ENCODE measurements at places on chromosomes 12 and 14.

- DNase-seq: no peak
Observed at GRCh38 chr14:68819260-68819691, 26.4 kb upstream of the ZFP36L1 start.

DNA sequence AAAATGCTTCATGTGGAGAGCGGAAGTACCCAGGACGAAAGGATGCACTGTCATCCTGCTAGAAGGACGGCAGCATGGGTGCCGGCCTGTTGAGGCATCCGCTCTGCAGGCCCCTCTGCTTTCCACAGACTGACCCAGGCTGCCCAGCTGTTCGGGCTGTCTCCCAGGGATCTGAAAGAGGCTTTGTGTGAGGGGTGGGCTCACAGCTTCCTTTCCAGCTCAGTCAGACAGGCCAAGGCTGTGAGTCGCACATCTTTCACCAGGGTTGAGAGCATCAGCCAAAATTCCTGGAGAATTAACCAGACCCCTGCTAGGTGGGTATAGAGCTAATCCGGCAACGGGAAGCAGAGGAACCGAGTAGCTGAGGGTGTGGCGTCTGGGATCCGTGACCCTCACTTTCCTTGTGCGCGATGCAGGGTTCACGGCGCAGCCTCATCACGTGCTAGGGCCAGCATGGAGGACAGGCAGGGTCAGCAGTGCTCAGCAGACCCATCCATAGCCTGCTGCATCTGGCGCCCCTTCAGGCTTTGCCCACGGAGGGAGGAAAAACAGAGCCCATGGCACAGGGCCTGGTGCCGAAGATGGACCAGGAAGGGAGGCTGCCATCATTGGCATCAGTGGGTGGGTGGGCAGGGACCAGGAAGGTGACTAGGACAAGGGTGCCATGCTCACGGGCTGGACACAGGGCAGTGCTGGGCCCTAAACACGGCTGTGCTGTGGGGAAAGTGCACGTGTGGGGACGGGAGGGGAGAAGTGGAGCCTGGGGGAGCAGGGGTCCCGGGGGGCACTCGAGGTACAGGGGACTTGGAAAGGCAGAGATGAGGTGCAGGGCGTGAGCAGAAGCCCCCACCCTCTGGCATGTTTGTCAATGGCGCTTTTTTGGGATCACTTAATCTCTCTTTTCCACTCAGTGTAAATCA is 9.2 kb upstream of the SIVA1 start:
- peak; percentile 52 for DNase-seq

DNA sequence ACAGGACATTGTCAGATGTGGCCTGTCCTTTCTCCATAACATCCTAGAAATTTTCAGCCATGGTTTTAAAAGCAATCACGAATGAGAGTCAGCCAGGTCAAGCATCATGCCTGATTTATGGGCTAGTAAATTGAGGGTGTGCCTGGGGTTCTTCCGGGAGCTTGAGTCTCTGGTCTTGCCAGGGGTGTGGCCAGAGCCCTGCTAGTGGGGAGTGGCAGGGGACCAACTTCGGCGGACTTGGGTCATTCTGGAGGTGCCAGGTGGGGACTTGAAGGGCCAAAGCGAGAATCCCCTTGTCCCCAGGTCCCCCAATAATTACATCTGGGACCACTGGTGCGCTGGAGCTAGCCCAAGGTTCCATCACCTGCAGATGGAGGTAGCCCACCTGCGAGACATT is 5.7 kb downstream of the OTUB2 start:
- DNase-seq: no peak

- DNase-seq: no peak
Observed at GRCh38 chr12:83793616-83794015, 1106.9 kb downstream of the TMTC2 start.

GRCh38 chr12:24546661-24547060 is 402.2 kb downstream of the BCAT1 start:
- no peak for DNase-seq

GRCh38 chr12:51085757-51086156 is 2.4 kb upstream of the CSRNP2 start:
- DNase-seq: no peak

- no peak for DNase-seq
Observed at GRCh38 chr12:132268674-132269073, 60.7 kb downstream of the GALNT9 start.

DNA sequence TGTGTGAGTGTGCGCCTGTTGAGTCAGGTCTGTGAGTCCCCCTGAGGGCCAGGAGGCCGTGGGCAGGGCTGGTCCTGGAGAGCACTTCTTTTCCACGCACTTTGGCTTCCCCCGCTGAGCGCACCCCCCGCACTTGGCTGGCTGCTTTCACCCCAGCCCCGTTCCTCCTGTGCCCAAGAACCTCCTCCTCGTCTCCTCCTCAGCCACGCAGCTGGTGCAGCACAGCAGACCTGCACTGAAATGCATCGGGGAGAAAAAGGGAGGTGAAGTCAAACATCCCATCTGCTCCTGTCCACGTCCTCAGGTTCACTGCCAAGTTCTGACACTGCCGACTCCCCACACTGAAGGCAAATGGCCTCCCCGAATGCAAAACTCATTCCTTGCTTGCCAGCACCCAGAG is 362.7 kb upstream of the SFSWAP start:
- DNase-seq: no peak

DNA sequence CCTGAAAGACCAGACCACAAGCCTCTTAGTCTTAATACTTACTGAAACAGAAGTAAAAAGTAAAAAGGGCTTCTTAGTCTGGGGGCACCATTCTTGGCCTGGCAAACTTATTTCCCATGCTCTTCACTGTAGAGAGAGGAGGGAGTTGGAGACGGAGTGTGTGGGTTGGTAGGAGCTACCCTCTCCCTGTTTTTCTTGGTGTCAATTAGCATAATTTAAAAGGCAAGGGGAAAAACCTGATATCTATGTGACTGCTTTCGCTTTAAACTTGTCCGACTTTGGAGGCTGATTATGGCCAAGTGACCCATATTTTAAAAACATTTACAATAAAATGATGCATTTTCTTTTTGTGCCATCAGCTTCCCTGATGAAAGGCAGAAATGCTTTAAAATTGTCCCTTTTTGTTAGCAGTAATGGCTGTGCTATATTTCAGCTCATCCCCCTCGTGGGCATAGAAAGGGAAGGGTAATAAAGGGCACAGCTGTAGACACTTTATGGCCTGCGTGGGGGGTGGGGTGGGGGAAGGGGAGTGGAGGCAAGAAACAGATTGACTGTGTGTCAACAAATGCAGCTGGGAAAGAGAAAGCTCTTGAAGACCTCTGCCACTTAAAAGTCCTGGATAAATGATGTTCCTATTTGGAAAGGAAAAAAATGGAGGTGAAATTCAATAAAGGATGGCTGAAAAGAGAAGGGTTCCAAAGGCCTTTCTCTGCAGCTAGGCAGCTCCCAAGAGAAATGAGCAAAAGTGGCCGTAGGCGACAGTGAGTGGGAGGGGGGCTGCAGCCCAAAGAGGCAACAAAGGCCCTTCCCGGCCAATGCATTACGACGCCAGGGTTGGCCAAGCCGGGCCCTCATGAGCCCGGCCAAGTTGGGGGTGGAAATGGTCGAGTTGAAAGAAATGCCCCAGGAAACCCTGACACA is 57.5 kb upstream of the TMEM263 start:
- DNase-seq: no peak

GRCh38 chr12:62625228-62625627 is 158.6 kb downstream of the MON2 start:
- no peak for DNase-seq

DNA sequence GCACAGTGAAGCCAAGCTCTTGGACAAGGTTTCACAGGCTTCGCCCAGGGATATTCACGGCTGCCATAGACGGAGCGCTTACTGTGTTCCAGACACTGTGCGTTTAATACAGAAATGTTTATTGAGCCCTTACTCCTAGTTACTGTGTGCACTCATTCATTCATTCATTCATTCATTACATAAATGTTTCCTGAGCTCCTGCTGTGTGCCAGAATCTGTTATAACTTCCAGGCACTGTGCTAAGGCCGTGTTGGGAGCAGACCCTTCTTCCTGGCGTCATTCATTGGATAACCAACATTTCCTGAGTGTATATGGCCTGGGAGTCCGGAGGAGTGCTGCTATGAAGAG is 760 bp upstream of the MED13L start:
- no peak for DNase-seq

- peak; percentile 26 for DNase-seq
Observed at GRCh38 chr12:22858849-22859570, 234.0 kb downstream of the ETNK1 start.

- DNase-seq: no peak
Observed at GRCh38 chr14:75214558-75214957, 38.1 kb upstream of the TMED10 start.

DNA sequence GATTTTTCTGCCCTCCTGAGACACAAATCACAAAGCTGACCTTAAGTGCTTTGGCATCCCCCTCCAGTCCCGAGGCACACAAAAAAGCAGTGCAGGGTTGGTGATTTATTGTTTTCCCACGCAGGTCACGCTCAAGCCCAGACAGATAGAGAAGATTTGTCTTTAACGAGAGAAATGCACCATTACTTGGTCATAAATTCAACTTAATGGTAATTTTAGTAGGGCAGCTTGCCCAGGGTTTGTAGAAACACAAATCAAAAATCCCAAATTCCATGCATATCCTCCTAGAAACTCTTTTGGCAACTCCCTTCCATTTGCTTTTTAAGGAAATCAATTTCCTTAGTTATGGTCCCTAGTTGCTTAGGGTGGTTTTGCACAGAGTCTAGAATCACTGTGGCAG is 132.6 kb downstream of the IGF1 start:
- DNase-seq: no peak

Measured in EL (cell line).